Femur (tissue), 1 donor: ENCODE measurements at places on chromosomes 2 and 18.

GRCh38 chr2:234488913-234489451 lies 7.9 kb downstream of the ARL4C start:
- no peak for DNase-seq

DNA sequence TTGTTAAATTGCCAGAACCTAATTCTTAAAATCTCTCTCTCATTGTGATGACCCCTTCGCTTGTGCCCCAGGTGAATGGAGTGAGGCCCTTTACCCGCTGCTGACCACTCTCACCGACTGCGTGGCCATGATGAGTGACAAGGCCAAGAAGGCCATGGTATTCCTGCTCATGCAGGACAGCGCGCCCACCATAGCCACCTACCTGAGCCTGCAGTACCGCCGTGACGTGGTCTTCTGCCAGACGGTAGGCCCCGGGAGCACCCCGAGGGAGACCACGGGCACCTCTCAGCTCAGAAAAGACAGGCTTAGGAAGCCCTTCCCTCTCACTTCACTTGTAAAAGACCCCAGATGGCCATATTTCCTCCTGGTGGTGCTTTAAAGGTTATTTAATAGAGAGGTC lies 44.9 kb downstream of the COA5 start:
- no peak for DNase-seq

GRCh38 chr2:86833315-86833714 lies 28.4 kb downstream of the CD8B start:
- no peak for DNase-seq

- DNase-seq: no peak
Measured at GRCh38 chr2:41038408-41038807, 586.5 kb upstream of the SLC8A1 start.

DNA sequence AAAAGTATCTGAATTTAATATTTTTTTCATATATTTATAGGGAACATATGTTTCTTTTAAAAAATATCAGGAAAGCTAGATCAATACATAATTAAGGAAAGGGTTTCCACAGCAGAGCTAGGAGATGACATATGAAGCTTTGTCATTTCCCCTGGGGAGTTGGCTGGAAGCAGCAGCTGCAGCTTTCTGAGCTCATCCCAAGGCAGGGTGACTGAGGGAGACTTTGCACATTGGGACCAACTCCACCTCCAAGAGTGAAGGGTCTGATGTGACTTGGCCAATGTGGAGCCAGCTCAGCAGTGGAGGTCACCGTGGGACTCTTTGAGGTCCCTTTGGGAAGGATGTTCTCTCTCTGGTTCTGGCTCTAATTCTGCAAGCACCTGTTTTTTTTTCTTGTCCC lies 315.1 kb downstream of the RDH14 start:
- DNase-seq: no peak

GRCh38 chr18:48455555-48456478 lies 46.6 kb upstream of the ZBTB7C start:
- peak; percentile 79 for DNase-seq

- no peak for DNase-seq
Measured at GRCh38 chr2:195732574-195732973, 75.5 kb downstream of the SLC39A10 start.

DNA sequence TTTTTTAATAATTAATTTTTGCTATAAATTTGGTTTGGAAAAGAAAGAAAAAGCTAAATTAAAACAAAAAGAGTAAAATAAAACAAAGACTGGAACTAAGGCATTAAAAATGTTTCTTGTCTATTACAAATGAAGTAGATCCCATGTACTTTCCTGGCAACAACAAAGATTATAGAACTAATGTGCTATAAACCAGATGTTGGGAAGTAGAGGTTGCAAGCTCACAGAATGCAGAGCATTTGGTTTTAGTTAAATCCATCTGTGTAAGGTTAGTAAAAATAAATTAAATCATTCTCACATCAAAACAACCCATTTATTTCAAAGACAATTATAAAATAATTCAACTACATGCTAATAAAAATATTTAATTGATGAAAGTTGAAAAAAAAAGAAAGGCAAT lies 157.2 kb upstream of the ZC3H15 start:
- DNase-seq: no peak

DNA sequence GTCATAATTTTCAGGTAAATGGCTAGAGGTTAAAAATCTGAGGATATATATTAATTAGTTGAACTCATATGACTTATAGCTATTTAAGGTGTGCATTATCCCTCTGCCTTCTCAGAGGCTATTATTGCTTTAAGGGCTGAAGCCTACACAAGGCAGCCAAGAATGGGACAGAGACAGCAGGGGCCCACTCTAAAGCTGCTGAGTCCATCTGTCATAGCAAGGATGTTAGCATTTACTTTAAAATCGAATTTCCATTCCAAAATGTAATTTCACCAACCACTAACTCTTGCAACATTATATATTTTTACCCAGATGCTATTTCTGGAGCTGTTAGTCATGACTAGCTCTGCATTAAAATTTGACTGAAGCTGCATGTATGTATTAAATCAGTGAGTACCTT lies 236.3 kb upstream of the FSIP2 start:
- no peak for DNase-seq

- peak; percentile 19 for DNase-seq
Measured at GRCh38 chr18:48915626-48916425, 34.9 kb downstream of the SMAD7 start.

- no peak for DNase-seq
Measured at GRCh38 chr2:8168022-8168717, 513.7 kb upstream of the ID2 start.

- DNase-seq: no peak
Measured at GRCh38 chr2:120609826-120610395, 125.8 kb upstream of the GLI2 start.

- no peak for DNase-seq
Measured at GRCh38 chr2:37877457-37878315, 47.4 kb upstream of the RMDN2 start.

GRCh38 chr2:128625421-128625820 lies 306.8 kb upstream of the HS6ST1 start:
- DNase-seq: no peak

GRCh38 chr2:170715932-170716777 lies 1.0 kb downstream of the SP5 start:
- no peak for DNase-seq

DNA sequence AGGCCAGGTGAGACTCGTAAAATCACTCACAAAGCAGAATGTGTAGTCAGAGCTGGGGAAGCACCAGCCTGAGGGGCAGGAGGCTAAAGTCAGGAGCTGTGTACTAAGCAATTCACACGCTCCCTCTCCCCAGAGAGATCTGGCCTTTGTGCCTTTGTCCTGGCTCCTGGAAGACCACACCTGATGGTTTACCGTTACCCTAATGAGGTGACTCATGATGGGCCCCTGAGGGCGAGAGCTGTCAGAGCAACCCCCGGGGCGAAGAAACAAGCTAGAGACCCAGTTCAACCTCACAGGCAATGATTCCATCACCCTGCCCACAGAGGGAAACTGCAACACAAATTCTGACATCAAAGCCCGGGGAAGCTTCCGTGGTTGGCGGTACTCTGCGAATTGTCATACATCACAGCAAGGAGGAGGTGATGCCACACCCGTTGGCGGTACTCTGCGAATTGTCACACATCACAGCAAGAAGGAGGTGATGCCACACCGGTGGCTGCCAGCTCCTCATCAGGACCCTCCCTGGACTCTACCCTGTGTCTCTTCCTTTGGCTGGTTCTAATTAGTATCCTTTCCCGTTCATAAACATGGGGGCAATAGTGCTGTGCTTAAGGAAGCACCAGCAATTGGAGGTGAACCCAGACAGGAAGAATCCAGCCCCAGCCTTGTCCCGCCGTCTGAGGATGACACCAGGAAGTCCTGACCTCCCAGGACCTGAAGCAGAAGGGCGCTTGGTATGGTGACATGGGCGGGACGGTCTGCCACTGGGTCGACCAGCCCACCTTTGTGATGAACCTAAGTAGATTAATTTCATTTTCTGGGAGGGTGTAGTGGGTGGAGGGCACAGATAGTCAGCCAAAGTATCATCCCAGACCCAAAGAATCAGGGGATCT lies 30.5 kb downstream of the B3GNT7 start:
- no peak for DNase-seq

- no peak for DNase-seq
Measured at GRCh38 chr2:143692967-143693366, 563.7 kb downstream of the ARHGAP15 start.

DNA sequence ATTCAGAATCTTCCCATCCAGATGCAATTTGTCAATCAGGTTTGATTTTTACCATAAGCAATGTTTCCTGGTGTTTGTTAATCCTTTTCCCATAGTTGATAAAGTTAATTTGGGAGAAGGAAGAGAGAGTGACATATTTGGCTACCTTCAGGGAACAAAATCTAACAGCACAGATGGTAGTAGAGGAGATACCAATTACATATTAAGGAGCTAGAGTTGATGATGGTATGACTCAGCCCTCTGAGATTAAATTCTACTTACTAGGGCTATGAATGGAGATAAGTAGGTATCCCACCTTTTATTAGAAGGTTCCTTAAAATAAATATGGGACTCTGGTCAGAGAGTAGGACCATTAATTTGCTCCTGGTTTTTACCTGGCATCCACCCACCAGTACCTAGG lies 139.7 kb downstream of the EHBP1 start:
- no peak for DNase-seq

- no peak for DNase-seq
Measured at GRCh38 chr2:65727381-65727780, 295.0 kb upstream of the SPRED2 start.

DNA sequence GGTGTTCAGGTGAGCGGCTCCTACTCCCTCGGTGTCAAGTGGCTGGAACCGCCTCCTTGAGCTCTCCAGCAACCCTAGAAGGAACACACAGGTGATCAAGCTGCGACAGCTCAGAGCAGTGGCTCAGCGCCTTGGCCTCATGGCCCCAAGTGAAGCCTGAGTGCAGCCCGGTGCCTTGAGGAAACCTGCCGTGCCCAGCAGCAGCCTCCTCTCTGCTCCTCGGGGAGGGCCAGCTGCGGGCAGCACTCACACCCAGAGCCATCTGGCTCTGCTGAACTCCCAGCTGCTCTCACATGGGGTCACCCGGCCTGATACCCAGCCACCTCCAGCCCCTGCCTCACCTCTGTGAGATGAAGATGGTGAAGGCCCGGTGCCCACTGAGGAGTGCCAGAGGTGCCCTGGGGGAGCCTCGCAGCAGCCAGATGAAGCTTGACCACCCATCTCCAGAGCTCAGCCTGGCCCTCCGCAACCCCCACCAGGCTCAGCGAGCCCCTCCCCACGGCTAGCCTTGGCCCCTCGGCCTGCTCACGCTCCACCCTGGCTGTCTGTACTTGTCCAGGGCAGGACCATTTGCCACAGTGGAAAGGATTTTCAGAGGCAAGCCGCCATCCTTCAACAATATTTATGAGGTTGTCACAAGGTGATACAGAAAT lies 70.6 kb upstream of the RAB6C start:
- no peak for DNase-seq

GRCh38 chr2:236748385-236748784 lies 178.8 kb downstream of the ACKR3 start:
- DNase-seq: no peak

DNA sequence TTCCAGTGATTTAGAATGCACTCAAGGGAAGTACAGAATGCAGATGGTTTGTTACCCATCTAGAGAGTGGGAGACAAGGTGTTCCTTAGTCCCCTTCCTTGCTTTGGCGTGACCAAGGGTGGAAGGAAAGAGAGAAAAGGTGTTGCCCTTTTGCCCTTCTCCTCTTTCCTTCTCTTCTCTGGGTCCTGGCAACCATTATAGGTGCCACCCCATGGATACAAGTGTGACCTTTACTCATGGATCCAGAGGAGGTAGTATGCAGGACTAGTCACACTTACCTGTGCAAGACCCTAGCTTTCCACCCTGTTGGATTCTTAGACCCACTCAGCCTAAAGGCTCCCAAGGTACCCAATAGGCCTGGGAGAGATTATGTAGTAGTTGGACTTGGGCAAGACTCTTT lies 11.6 kb upstream of the RBFA start:
- no peak for DNase-seq

GRCh38 chr18:55419132-55419946 lies 168.7 kb downstream of the TCF4 start:
- DNase-seq: peak; percentile 47

- DNase-seq: no peak
Measured at GRCh38 chr18:13390196-13390595, 171.6 kb downstream of the LDLRAD4 start.

DNA sequence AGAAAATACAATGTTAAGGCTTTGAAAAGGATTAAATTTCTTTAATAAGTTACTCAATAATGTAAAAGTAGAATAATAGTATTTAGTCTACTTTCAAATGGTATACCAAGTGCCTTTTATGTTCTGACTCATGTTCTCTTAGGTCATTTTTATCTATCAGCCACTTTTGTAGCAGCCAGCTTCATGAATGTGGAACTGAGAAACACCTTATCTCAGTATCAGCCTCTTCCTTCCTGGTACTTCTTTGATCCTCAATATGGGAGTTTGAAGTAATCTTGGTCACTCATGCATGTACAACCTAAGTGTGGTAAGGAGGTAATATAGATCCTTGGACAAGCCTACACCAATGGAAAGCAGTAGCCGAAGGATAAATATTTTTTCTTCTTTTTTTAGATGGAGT lies 180.4 kb upstream of the NRXN1 start:
- no peak for DNase-seq

DNA sequence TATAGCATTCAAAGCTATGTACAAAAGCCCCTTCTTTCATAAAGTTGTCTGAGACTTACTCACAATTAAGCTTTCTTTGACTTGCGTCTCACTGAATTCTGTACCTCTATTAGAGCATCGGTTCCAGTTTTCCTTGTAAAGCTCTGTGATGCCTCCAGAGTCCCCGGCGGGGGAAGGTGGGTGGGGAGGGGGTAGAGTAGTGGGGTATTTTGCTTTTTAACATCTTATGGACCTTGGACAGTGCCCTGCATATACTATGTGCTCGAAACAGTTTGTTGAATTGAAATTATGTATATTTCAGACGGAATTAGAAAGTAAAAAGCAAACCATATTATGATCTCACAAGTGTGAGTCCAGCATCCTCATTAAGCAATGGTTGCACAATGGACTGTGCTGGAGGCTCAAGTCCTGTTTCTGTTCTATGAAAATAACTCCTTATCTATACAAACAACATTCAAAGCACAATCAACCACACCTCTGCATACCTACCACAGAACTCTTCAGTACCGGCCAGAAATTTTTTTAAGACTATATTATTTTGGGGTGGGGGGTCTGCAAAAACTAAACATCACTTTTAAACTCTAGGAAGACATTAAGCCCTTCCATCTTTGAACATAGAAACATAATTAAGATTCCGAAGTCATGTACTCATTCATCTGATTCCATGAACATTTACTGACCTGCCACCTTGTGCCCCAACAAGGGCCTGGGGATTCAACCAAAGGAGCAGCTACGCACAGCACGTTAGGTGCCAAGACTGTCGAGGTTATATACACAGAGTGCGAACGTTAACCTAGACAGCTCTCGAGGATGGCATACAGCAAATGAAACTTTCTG lies 908 bp downstream of the STAT1 start:
- no peak for DNase-seq

- DNase-seq: peak; percentile 73
Measured at GRCh38 chr2:118774458-118775133, 72.9 kb downstream of the EN1 start.

DNA sequence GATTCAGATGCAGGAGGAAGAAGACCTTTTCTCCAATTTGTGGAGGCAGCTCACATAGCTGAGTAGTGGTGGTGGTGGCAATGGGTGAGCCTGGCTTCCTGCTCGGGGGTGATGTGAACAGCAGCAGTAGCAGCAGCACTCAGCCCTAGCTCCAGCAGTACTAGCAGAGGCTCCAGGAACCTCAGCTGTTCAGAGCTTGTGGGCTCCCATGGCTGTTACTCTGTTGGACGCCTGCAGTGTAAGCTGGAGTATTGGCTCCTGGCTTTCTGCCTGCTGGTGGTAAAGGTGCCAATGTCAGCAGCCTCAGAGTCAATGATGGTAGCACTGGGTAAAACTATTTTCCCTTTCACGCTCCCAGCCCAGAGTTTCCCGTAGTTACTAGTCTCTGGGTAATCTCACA lies 3.1 kb upstream of the SEH1L start:
- DNase-seq: peak; percentile 82
